ENCODE measurements at places on chromosomes 2 and 18.

- DNase-seq, result no peak
These were observed 10.0 kb upstream of the HDHD2 start for GRCh38 chr18:47160256-47160655.

GRCh38 chr2:218406949-218407618, 7.4 kb downstream of the CTDSP1 start:
- no peak for DNase-seq

DNA sequence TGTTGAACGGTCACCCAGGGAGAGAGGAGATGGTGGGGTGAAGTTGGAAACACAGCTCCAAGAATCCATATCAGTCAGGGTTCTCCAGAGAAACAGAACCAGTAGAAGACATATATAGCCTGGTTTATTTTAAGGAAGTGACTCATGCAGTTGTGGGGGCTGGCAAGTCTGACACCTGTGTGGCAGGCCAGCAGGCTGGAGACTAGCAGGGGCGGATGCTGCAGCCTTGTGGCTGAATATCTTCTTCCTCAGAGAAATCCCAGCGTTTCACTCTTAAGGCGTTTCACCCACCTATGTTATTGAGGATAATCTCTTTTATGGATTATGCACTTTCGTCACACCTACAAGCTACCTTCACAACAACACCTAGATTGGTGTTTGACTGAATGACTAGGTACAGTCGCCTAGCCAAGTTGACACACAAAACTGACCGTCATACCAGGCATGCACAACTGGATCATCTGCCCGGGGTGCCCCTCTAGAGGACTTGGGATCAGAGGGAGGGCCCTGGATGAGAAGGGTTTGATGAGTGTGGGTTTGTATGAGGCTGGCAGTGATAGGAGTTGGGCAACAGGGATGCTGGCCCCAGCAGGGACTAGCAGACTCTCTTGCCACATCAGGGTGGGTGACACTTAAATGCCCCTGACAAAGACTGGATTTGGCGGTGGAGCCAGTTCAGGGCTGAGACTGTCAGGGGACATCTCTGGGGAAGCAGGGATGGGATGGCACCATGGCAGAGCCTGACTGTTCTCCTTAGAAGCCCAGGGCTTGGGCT, 23.4 kb downstream of the MROH2A start:
- no peak for DNase-seq

GRCh38 chr2:37119157-37119556, 34.8 kb downstream of the GPATCH11 start:
- no peak for DNase-seq

- no peak for DNase-seq
These were observed 18.0 kb upstream of the YWHAQ start for GRCh38 chr2:9648821-9649220.

Measured in NCI-H2107 (cell line).